ENCODE measurements at places on chromosomes 6 and 20.

DNA sequence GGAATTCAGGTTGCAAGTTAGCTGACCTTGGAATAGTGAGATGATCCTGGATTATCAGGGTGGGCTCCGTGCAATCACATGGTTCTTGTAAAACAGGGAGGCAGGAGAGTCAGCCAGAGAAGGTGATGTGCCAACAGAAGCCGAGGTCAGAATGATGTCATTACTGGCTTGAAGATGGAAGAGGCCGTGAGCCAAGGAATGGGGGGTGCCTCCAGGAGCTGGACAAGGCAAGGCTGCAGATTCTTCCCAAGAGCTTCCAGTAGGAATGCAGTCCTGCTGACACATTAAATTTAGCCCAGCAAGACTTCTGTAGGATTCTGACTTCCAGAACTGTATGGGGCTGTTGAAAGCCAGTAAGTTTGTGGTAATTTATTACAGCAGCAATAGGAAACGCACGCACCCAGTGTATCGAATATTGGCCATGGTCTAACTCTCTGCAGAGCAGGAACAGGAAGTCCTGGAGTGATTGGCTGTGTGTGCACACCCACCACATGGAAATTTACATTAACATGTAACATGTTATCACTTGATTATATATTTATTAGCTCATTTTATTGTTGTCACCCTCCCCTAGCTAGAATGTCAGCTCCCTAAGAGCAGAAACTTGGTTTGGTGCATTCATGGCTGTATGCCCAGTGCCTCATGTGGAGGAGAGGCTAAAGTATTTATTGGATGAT lies 19.1 kb downstream of the SLC24A3 start:
- DNase-seq = no peak

- peak; percentile 71 for DNase-seq
Measured at GRCh38 chr20:36629719-36630681, 16.0 kb downstream of the SLA2 start.

DNA sequence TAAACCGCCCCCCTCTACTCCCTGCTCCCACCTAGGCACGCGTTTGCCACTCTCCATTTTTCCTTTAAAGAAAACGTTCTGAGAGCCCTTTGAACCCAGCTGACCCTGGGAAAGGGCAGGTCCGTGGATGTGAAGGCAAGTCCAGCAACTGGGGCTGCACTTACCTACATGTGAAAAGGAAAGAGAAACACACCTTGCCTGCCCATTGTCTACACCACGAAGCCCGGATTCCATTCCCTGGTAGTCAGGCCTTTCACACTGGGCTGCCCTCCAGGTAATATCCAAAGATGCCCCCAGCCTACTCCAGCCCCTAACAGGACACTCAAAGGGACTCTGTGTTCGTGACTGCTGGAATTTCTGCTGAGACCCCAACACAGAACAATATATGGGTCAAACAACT lies 94.4 kb downstream of the CD83 start:
- no peak for DNase-seq

DNA sequence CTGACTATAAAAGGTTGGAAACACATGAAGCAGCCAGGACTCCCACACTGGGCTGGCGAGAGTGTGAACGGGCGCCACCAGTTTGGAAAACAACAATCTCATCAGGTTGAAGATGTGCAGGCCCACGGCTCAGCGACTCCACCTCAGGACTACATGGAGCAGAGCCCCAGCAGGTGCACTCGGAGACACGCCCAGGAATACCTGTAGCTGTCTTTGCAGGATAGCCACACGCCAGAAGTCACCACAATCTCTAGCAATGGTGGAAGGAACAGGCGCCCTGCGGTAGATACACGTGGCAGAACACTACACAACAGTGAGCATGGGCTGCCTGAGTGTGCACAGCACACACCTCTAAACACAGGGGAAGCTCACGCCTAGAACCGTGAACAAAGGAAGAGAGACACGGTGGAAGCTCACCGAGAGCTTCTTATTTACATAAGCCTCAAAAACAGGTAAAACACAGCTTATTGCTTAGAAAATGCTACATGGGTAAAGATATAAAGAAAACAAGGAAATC lies 28.7 kb upstream of the RPS6KA2 start:
- DNase-seq = no peak

- no peak for DNase-seq
Measured at GRCh38 chr6:22152841-22153240, 144.0 kb downstream of the PRL start.

DNA sequence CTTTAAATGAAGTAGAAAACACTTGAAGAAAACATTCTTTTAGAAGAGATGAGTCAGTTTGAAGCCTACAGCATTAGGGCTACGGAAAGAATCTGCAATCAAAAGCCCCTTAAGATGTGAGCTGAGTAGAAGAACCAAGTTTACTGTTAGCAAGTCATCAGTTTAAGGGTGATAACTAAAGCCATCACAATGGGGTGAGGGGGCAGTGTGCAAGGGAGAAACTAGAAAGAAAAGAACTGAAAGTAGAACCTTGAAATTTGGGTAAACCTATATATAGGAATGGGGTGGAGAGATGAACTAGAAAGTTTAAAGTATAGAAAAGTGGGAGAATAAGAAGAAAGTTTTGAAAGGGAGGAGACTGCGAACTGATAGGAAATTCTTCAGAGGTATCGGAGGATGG lies 212.9 kb downstream of the COL19A1 start:
- no peak for DNase-seq

DNA sequence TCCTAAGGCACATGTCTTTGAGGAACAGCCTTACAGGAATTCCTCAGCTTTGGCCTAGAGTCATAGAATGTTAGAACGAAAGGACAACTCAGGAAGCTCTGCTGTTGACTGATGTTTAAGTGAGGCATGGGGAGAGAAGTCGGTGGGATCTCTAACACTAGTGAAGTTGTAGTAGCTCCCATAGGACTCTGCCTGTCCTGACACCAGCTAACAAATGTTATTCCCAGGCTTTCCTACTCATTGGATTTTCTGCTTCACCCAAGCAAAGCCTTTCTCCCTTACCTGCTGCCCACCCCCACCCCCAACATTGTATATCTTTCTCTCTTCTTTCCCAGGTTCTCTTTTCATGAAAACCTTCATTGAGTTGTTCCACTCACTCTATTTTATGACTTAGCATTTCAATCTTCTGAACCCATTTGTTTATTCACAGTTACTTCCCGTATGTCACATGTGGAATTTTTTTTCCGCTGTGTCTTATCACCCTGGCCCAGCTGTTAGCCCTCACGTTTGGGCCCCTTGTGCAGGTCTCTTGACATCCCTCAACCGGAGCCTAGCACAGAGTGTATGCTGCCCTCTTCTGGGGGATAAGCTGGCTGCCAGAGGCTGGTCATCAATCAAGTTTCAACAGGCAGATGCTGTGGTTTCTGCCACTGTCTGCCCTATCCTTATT lies 39.2 kb upstream of the RNF8 start:
- DNase-seq = peak; percentile 99

GRCh38 chr6:112235956-112236355 lies 18.4 kb downstream of the LAMA4 start:
- peak; percentile 49 for DNase-seq

DNA sequence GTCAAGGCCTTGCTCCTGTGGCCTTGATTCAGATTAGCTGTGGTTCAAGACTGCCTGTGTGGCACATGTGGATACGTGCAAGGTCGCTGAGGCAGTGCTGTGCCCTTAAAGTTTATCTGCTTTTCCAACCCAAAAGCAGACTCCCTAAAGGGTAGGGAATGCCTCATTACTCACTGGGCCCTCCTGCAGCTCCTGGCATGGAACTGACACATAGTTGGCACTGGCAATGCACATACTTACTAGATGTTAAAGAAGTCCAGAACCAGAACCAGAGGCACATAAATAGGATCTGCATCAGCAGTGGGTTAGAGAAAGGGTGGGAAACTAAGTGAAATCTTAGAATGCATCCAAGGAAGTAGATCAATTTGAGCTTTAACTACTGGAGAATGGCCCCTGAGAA lies 90.6 kb upstream of the MLN start:
- DNase-seq = no peak

- no peak for DNase-seq
Measured at GRCh38 chr6:42313038-42313437, 95.4 kb upstream of the MRPS10 start.

GRCh38 chr20:35131934-35132333 lies 15.2 kb downstream of the EDEM2 start:
- DNase-seq = no peak

- DNase-seq = no peak
Measured at GRCh38 chr20:11235058-11235457, 561.3 kb upstream of the JAG1 start.

DNA sequence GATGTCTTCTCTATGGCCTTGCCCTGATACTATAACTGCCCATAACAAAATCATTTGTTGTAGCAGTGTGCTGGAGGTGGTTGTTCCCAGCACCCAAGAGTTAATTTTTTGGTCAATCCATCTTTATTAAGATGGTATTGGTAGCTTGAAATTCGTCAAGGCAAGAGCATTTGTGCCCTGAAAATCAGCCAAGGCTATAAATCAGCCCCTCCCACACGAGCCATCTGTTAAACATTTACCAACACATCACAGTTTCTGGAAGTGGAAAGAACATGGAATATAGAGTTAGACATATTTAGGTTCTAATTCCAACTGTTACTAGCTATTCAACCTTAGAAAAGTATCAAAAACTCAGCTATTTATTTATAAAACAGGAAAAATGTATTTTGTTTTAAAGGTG lies 888.4 kb upstream of the GJE1 start:
- no peak for DNase-seq

DNA sequence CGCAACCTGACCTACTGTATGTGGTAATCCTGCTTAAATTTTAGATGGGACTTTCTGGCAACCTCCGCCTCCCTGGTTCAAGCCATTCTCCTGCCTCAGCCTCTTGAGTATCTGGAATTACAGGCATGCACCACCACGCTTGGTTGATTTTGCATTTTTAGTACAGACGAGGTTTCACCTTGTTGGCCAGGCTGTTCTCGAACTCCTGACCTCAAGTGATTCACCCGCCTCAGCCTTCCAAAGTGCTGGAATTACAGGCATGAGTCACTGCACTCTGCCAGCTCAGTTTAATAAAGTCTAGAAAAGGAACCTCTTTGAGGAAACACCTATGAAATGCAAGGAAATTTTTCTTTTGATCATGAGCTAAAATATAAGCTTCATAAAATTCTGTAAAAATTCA lies 9.0 kb upstream of the PLCB4 start:
- no peak for DNase-seq

- no peak for DNase-seq
Measured at GRCh38 chr20:46916258-46916603, 21.6 kb downstream of the EYA2 start.

DNA sequence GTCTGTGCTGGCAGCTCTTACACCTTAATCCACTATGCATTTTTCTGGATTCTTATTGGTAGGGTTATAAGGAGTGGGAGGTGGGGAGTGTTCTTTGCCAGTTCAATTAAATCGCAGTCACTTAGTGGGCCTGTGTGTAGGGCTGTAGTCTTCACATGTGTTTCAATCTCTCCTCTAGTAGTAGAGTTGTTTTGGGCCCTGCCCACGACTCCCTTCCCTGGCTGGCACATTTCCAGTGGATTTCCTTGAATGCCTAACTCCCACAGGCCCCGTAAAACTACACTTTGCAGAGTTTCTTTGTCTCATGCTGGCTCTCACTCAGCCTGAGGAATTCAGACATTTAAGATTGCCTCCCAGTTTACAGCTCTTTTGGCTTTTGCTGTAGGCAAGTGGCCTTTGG lies 414.0 kb upstream of the OPRM1 start:
- no peak for DNase-seq

DNA sequence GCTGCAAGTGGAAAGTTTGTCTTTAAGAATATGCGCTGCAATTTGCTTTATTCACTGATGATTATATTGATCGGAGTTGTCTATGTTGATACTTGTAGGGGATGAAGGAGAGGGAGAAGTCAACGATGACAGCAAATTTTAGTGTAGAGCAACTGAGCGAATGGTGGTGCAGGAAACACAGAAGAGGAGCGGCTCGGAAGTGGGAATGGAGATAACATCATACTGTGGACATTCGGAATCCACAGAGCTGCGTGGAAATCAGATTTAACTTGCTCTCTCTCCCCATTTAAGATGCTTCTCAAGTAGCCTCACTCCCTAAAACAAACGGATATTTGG lies 722 bp upstream of the TMEM14B start:
- no peak for DNase-seq

- DNase-seq = no peak
Measured at GRCh38 chr6:135182071-135183001, 1.2 kb downstream of the MYB start.

DNA sequence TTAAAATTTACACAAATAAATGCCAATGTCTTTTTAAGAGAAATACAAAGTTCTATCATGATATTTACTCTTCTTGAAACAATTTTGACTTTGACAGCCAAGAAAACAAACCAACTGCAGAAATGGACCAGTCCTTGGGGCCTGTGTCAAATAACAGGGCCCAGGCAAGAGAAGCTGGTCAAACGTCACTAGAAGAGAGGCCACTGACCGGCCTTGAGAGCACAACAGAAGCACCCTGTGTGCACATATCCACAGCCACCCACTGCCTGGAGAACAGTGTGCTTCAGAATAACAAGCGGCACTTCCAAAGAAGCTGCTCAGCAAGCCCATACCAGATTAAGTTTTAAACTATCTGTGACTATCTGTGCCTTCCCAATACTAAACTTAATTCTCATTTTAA lies 14.8 kb downstream of the APMAP start:
- no peak for DNase-seq

GRCh38 chr20:49682278-49682677 lies 31.4 kb downstream of the B4GALT5 start:
- no peak for DNase-seq

DNA sequence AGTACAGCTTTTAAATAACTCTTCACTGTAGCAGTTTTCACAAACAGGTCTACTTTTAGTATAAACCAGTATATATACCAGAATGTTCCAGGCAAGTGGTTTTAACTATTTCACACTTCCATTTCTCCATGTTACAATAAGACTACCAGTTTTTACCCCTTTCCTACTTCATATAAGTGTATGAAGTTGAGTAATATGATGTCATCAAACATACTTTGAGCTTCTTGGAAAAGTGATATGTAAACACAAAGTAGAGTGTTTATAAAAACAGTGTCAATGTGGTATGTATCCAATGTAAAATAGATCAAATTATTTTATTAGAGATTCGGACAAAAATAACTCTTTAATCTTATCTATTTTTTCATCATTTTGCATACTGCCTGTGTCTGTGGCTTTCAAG lies 2.5 kb upstream of the PAQR8 start:
- DNase-seq = no peak

- DNase-seq = peak; percentile 61
Measured at GRCh38 chr20:57092112-57092899, 174.1 kb downstream of the BMP7 start.

GRCh38 chr6:84777888-84778287 lies 13.5 kb upstream of the TBX18 start:
- no peak for DNase-seq

DNA sequence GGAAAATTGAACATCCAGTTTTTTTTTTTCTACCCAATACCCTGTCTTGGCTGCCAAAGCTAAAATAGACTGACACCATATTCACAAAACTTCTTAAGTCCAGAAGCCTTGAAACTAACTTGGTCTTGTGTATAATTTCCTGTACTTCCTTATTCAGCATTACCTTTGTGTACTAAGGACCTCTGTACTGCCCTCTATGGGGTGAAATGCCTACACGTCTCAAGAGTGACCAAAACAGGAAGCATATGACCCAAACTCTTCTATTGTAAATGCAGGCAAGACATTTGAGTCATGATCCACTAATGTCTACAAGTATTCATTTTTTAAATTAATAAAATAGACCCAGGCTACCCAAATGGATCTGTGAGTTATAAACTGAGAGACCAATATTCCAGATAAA lies 50.4 kb downstream of the HMGCLL1 start:
- DNase-seq = peak; percentile 24
